ENCODE measurements at places on chromosomes 5 and 9.

- DNase-seq: no peak
Measured at GRCh38 chr9:100206899-100207298, 107.9 kb downstream of the INVS start.

DNA sequence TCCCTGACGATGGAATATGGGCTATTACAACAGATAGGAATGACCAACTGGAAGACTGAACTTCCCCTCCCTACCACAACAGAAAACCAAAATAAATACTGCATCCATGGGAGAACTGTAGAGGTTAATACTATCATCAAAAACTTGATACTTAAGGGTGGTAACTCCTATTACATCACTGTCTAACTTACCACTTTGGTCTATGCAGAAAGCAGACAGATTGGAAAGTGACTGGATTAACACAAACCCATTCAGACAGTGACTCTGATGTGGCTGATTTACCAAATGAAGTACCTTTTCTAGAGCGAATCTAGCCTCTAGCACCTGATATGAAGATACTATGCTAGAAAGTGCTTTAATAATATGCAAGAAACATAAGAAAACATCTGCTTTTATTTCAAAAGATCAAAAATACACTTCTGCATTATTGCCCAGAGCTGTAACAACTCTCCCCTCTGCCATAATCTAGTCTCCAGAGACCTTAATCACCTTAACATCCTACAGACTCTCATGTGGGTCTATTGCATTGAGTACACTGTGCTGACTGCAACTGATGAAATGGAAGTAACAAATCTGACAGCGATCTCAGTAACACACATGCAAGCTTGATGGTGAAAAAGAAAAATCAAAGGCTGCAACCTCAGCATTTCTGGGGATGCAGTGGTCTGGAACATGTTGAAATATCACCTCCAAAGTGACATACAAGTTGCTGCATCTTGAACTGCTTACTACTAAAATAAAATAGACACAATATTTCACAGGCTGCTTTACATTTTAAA is 62.7 kb downstream of the EPB41L4A start:
- no peak for DNase-seq

GRCh38 chr5:158056130-158056825 is 197.3 kb upstream of the CLINT1 start:
- DNase-seq: no peak

- no peak for DNase-seq
Measured at GRCh38 chr9:81847181-81847915, 80.9 kb upstream of the SPATA31D4 start.
